H54 (cell line): ENCODE measurements at places on chromosomes 6 and 20.

DNA sequence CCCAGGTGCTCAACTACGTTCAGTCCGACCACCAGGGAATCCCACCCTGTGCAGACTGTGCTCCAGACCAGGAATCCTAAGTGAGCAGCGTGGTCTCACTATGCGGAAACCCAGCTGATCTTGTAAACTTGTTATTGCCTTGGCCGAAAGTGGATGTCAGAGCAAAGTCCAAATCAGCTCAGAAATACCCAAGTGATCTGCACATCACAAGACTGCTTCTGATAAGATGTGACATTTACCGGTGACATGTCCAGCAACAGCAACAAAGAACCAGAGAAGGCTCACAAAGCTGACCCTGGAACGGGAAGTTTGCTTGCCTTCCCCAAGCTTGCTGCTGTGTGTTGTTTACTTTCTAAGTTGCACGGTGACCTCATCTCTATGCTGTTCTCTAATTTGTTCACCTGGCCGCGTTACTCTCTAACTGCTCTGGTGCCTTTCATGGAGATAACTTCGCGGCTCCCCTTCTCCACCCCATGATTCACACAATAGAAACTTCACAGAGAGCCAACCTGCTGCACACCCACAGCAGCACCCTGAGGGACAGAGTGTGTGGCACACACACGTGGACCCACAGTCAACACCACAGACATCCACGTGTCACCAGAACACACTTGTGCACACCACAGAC, 1.7 kb downstream of the BNIP5 start:
- no peak for DNase-seq

- DNase-seq: no peak
These were observed 52.7 kb downstream of the EBF4 start for GRCh38 chr20:2745060-2745910.

DNA sequence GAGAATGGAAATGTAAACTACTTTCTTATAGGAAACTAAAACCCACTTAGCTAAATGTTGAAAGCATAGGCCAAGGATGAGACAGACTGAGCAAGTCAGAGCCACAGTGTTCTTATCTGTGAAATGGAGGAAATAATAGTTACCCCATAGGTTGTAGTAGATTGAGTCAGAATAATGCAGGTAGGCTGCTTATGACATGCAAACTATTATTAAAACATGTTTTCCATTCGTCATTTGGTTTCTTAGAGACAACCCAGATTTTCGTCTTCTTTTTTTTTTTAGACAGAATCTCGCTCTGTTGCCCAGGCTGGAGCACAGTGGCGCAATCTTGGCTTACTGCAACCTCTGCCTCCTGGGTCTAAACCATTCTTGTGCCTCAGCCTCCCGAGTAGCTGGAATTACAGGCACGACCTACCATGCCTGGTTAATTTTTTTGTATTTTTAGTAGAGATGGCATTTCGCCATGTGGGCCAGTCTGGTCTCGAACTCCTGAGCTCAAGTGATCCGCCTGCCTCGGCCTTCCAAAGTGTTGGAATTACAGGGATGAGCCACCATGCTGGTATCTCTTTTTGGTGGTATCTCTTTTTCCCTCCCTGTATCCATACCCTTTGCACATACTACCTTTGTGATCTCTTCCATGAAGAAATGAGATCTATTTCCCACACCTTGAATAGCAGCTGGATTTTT, 196.5 kb upstream of the ZNF217 start:
- DNase-seq: no peak

DNA sequence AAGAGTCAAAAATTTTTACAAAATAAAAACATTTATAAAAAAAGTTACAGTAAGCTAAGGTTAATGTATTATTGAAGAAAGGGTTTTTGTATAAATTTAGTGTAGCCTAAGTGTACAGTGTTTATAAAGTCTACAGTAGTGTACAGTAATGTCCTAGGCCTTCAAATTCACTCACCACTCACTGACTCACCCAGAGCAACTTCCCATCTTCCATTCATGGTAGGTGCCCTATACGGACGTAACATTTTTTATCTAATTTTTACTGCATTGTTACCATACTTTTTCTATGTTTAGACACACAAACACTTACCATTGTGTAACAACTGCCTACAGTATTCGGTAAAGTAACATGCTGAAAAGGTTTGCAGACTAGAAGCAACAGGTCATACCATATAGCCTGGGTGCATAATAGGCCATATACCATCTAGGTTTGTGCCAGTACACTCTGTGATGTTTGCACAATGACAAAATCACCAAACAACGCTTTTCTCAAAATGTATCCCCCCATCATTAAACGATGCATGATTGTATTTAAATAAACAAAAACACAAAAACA, 6.0 kb downstream of the MTFR2 start:
- DNase-seq: no peak

DNA sequence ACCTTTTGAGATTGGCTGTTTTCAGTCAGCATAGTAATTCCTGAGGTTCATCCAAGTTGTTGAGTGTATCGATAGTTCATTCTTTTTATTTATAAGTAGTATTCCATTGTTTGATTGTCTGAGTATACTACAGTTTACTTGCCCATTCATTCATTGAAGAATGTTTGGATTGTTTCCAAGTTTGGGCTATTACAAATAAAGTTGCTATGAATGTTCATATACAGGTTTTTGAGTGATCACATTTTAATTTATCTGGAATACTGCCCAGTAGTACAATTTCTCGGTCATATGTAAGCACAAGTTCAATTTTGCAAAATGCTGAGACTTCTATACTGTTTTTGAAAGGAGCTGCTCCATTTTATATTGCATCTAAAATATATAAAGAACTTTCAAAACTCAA, 14.2 kb upstream of the EPHA7 start:
- DNase-seq: no peak
